ENCODE measurements at places on chromosomes 1 and 21.

- DNase-seq = no peak
Observed at GRCh38 chr1:54987919-54988705, 7.7 kb downstream of the TMEM61 start.

DNA sequence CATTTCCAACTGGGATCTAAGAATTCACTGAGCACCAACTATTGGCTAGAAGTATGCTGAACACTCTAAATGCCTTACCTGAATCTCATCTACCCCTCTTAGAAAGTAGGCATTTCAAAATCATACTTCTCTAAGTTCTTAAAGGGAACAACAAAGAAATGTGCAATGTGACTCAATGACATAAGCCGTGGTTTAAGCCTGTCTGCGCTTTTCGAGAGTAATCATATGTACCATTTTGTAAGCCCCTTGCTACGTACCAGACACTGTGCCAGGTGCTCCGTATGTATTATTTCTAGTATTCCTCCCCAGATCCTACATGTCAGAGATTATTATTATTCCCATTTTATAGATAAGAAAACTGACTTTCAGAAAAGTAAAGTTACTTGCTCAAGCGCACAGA is 454.2 kb downstream of the SETD4 start:
- DNase-seq = no peak

DNA sequence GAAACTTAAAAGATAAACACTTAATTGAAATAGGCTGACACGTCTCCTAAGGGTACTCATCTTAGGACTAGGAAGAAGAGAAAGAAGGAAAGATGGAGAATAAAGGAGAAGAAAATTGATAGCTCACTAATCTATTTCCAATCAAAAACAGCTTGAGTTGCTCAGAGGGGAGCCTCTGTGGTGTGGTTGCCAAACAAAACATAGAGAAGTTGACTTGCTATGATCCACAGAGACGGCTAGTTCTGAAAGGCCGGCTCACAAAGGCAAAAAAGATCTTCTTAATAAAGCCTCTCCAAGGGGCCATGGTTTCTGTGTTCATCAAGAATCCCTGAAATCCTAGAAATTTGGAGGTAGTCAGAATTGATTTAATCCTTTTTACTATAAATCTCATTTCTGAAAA is 644.1 kb downstream of the LMO4 start:
- no peak for DNase-seq

- no peak for DNase-seq
Observed at GRCh38 chr1:98698625-98699024, 37.1 kb downstream of the SNX7 start.

DNA sequence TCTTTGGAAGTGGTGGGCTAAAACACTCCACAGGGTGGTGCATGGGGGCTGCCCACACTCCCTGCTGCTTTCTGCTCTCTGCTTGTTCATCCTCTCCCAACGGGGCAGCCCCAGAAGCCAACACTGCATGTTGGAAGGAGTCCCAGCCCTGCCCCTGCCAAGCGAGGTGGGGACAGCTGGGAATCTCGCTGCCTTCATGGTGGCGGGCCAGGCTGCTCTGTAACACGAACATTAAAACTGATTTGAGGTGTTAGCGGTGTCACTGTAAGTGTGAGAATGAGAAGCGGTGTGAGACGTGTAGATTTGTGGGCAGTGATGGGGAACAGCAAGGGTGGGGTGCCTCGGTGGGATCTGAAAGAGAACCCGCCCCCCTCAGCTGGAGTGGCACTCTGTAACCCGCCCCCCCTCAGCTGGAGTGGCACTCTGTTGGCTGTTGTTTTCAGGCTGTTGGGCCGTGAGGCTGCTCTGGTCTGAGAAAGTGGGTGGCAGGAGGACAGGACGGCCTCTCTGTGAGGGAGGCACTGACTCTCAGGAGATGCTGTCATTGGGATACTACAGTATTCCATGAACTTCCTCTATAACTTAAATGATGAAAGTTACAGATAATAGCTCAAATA is 80.9 kb downstream of the PCBP3 start:
- no peak for DNase-seq

- DNase-seq = no peak
Observed at GRCh38 chr1:39453603-39454002, 37.8 kb upstream of the BMP8A start.

DNA sequence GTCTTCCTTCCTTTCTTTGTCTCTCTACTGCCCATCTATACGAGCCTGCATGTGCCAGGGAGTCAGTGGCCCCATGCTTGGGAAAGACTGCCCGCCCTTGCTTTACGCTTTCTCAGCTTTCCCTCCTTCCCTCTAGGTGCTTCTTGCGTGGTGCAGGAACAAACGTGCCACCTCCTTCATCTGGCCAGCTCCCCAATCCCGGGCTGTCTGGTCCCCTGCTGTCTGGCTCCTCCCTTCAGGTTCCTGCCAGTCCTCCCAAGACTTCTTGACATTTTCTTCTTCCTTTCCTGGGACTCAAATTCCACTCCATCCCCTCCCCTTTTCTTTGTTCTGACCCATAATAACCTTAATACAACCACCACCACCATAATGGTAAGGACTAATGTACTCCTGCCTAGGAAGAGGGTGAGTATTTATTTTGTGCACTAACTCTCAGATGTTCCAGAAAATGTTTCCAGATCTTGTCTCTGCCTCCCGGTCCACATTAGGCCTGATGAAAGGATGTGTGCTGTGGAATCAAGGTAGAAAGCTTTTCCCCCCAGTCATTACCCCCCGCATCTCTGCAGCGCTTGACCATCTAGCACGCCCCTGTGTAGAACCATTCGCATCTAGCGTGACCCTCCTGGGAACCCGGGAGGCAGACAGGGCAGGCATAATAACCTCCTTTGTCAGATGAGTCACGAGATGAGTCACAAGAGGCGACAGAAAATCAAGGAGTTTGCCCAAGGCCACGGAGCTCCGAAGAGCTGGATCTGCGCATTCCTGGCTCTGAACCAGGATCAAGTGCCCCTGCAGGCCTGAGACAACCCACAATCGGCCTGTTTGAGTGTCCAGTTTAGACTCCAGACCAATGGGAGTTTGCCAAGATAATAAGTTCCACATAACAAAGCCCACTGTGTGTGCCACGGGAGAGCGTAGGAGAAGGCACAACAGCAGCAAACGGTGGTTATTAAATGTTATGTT is 60.1 kb upstream of the NEK2 start:
- DNase-seq = no peak

GRCh38 chr1:225820522-225821120 is 10.7 kb downstream of the EPHX1 start:
- DNase-seq = no peak

All from stimulated activated CD8-positive, alpha-beta memory T cell treated with anti-CD3 and anti-CD28 coated beads, Interleukin-7, amount 100 ng/mL, for 4 hours (primary cell).